ENCODE measurements at places on chromosomes 6 and 20. TPM values are rescaled to one million over a fixed set of nuclear protein-coding genes. Genes with fewer than 3 reads are reported as not detected.

Gene SLC22A1
- 2.0 TPM for total RNA-seq

Gene ZNF165
- total RNA-seq = 0.94 TPM

Gene TCP11
- total RNA-seq = not detected

Gene TREM1
- 0.33 TPM for total RNA-seq

Gene KCNQ2
- total RNA-seq = 0.37 TPM

Gene HLA-DRB5
- total RNA-seq = not detected

Data from A549 treated with AZD2906 at 1 μM for 4 hours (cell line).